Urinary bladder (tissue), 4 donors: ENCODE measurements at places on chromosomes 7 and 10. TPM values are rescaled to one million over a fixed set of nuclear protein-coding genes. Genes with fewer than 3 reads are reported as not detected.

Gene GPR15LG
- 16.6 TPM for total RNA-seq

Gene SRRM3
- 0.58 TPM for total RNA-seq

Gene APBB1IP
- total RNA-seq: 4.1 TPM

Gene RASA4
- 30.9 TPM for total RNA-seq

Gene ZNF37A
- 40.1 TPM for total RNA-seq

Gene MMS19
- 49.0 TPM for total RNA-seq

Gene KCNH2
- total RNA-seq: 9.9 TPM

Gene NEUROD6
- total RNA-seq: not detected

Gene MAT1A
- total RNA-seq: not detected

Gene ACTR3C
- total RNA-seq: 6.5 TPM

Gene HOXA4
- 1.0 TPM for total RNA-seq

Gene SNCG
- total RNA-seq: 69.2 TPM

Gene CHRM2
- total RNA-seq: 19.8 TPM

Gene LLCFC1
- not detected for total RNA-seq

Gene PI4K2A
- 7.4 TPM for total RNA-seq

Gene XRCC2
- 6.0 TPM for total RNA-seq

Gene OPALIN
- total RNA-seq: not detected

Gene KMT2E
- total RNA-seq: 198 TPM

Gene GPR37
- 5.4 TPM for total RNA-seq

Gene TAS2R5
- 6.5 TPM for total RNA-seq

Gene MDH2
- total RNA-seq: 29.6 TPM

Gene SPAM1
- not detected for total RNA-seq

Gene UNC5B
- total RNA-seq: 12.8 TPM

Gene WIPF3
- 0.95 TPM for total RNA-seq

Gene PIK3AP1
- 6.6 TPM for total RNA-seq

Gene ZNF804B
- 1.2 TPM for total RNA-seq

Gene TSPAN12
- 29.4 TPM for total RNA-seq

Gene TMEM229A
- total RNA-seq: 2.0 TPM

Gene SLF2
- 114 TPM for total RNA-seq

Gene CALML5
- not detected for total RNA-seq
